A549 treated with DMSO at 1 μM for 4 hours (cell line): ENCODE measurements at places on chromosomes 2 and 18. TPM values are rescaled to one million over a fixed set of nuclear protein-coding genes. Genes with fewer than 3 reads are reported as not detected.

Gene SERPINB11
- total RNA-seq: 0.07 to 0.08 TPM in 2 of 5 replicates, not detected in the others

Gene CDH2
- 33.3 to 52.2 TPM (median 44.8 TPM) in 5 replicates for total RNA-seq

Gene RESP18
- total RNA-seq: not detected in 5 replicates

Gene IL1R1
- 19.9 to 34.5 TPM (median 28.6 TPM) in 5 replicates for total RNA-seq

Gene ANKAR
- 1.0 to 1.6 TPM (median 1.4 TPM) in 5 replicates for total RNA-seq

Gene CIB4
- 0.16 to 0.31 TPM (median 0.26 TPM) in 3 of 5 replicates, not detected in the others for total RNA-seq

Gene RASGRP3
- total RNA-seq: 1.0 to 3.2 TPM (median 1.6 TPM) in 5 replicates

Gene LHCGR
- not detected in 5 replicates for total RNA-seq

Gene BOLL
- total RNA-seq: not detected in 5 replicates
